ENCODE measurements at places on chromosomes 2 and 18. TPM values are rescaled to one million over a fixed set of nuclear protein-coding genes. Genes with fewer than 3 reads are reported as not detected.

IL1A gene
- polyA plus RNA-seq, result not detected

ARL4C gene
- 247 TPM for polyA plus RNA-seq

MLPH gene
- polyA plus RNA-seq, result not detected

EGR4 gene
- polyA plus RNA-seq, result not detected

FAP gene
- not detected for polyA plus RNA-seq

GATA6 gene
- 0.32 TPM for polyA plus RNA-seq

STRADB gene
- polyA plus RNA-seq, result 35.3 TPM

MERTK gene
- 0.14 TPM for polyA plus RNA-seq

FMNL2 gene
- 0.05 TPM for polyA plus RNA-seq

PIEZO2 gene
- not detected for polyA plus RNA-seq

CPSF3 gene
- polyA plus RNA-seq, result 28.6 TPM

TET3 gene
- polyA plus RNA-seq, result 0.78 TPM

CSRNP3 gene
- polyA plus RNA-seq, result not detected

GRCh38 chr2:166568409-166568808 is 74.4 kb upstream of the SCN7A start:
- H3K27me3 ChIP-seq, result no peaks in the 10 kb centered on the region
- H3K4me1 ChIP-seq, result no peaks in the 10 kb centered on the region
- DNase-seq, result no peak
- H3K4me3 ChIP-seq, result no peak overlapping the region
- H3K36me3 ChIP-seq, result no peaks in the 10 kb centered on the region

- H3K27ac ChIP-seq, result no peak overlapping the region
- no peak for DNase-seq
- no peaks in the 10 kb centered on the region for H3K36me3 ChIP-seq
- H3K4me1 ChIP-seq, result no peaks in the 10 kb centered on the region
- H3K4me3 ChIP-seq, result no peak overlapping the region
- H3K27me3 ChIP-seq, result no peaks in the 10 kb centered on the region
Observed at GRCh38 chr2:69798290-69798908, 31.1 kb upstream of the GMCL1 start.

GRCh38 chr2:32330136-32330535 is 26.7 kb upstream of the BIRC6 start:
- no peak overlapping the region for H3K27ac ChIP-seq
- no peak for DNase-seq
- H3K27me3 ChIP-seq, result no peaks in the 10 kb centered on the region

- no peak overlapping the region for H3K4me3 ChIP-seq
- no peak overlapping the region for H3K27ac ChIP-seq
- H3K4me1 ChIP-seq, result peaks cover 6% of the 10 kb centered on the region
- no peak for DNase-seq
Observed at GRCh38 chr2:219111375-219112061, 49.1 kb downstream of the NHEJ1 start.

GRCh38 chr2:183035298-183035953 is 2.8 kb downstream of the NCKAP1 start:
- H3K27ac ChIP-seq, result peak overlapping the region; percentile 60
- no peak overlapping the region for H3K4me3 ChIP-seq
- no peaks in the 10 kb centered on the region for H3K36me3 ChIP-seq

DNA sequence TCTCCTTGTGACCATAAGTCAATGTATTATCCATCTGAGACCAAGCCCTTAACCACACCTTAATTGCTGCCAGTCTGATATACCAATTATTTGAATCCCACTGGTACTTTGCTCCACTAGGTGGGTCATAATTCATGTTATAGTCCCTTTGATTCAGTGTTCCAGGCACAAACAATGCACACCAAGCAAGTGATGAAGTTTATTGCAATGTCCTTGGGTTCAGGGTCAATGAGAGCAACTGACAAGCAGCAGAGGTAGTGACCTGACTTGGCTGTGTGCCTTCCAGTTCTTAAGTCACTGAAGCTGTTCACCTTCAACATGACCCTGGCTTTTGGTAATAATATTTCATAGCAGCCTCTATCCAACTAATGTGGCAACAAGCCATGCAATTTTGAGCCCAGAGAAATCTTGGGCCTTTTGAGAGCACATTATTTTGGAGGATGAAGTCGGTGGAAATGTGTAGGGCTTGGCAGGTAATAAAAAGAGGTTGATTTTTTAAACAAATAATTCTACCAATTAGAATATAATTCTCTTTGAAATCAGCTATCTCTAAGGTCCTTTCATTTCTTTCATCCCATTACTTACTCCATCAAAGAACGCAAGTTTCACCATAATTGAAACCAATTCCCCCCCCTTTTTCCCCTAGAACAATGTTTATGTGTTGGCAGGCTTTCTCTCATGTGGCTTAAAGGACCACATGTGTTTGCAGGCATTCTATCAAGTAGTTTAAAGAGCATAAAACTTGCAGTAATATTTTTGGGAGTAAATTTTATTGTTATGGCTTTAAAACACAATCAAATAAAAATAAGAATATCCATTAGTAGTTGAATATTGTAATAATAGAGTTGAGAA is 3.1 kb upstream of the CPO start:
- H3K36me3 ChIP-seq, result no peaks in the 10 kb centered on the region
- H3K27me3 ChIP-seq, result no peaks in the 10 kb centered on the region
- H3K27ac ChIP-seq, result no peak overlapping the region
- no peaks in the 10 kb centered on the region for H3K4me1 ChIP-seq

GRCh38 chr2:127953128-127953718 is 67.5 kb upstream of the AMMECR1L start:
- no peak overlapping the region for H3K27ac ChIP-seq
- H3K4me1 ChIP-seq, result no peaks in the 10 kb centered on the region
- no peak overlapping the region for H3K4me3 ChIP-seq
- no peak for DNase-seq
- no peaks in the 10 kb centered on the region for H3K27me3 ChIP-seq
- H3K36me3 ChIP-seq, result peaks cover 39% of the 10 kb centered on the region

- no peak overlapping the region for H3K27ac ChIP-seq
- no peaks in the 10 kb centered on the region for H3K27me3 ChIP-seq
- no peak overlapping the region for H3K4me3 ChIP-seq
Observed at GRCh38 chr18:37270038-37270665, 295.4 kb downstream of the CELF4 start.

- no peaks in the 10 kb centered on the region for H3K27me3 ChIP-seq
- H3K4me3 ChIP-seq, result no peak overlapping the region
- no peak overlapping the region for H3K27ac ChIP-seq
- H3K4me1 ChIP-seq, result no peaks in the 10 kb centered on the region
- no peaks in the 10 kb centered on the region for H3K36me3 ChIP-seq
Observed at GRCh38 chr18:75504469-75504868, 77.0 kb upstream of the SMIM21 start.

DNA sequence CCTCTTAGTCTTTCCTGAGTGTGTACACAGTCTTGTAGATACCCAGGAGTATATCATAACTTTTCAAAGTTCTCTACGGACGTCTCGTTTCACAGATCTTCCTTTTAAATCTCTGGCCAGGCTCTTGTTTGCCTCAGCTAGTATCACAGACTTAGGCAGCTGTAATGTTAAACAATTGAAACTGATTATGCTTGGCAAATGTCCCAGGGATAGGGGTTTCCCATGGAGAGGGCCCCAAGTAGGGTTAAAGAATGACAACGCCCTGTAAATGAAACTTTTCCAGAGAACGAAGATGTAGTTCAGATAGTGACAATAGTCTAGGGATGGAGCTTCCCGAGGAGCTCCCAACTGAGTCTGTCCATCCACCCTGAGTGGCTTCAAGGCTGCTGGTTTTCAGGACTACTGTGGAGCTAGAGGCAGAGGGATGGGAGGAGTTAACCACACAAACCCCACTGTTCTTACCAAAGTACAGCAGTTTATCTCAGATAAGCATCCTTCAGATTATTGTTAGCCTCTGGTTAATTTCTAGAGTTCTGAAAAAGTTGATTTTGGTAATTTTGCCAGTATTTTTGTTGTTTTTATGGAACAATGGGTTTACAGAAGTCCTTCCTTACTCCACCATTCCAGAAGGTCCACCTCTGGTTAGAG is 9.1 kb downstream of the NEURL3 start:
- no peaks in the 10 kb centered on the region for H3K4me1 ChIP-seq
- no peak for DNase-seq
- no peaks in the 10 kb centered on the region for H3K36me3 ChIP-seq

GRCh38 chr18:39455285-39455684 is 1889.7 kb upstream of the CELF4 start:
- no peaks in the 10 kb centered on the region for H3K36me3 ChIP-seq
- no peak overlapping the region for H3K4me3 ChIP-seq
- no peak for DNase-seq
- no peaks in the 10 kb centered on the region for H3K27me3 ChIP-seq
- no peaks in the 10 kb centered on the region for H3K4me1 ChIP-seq

DNA sequence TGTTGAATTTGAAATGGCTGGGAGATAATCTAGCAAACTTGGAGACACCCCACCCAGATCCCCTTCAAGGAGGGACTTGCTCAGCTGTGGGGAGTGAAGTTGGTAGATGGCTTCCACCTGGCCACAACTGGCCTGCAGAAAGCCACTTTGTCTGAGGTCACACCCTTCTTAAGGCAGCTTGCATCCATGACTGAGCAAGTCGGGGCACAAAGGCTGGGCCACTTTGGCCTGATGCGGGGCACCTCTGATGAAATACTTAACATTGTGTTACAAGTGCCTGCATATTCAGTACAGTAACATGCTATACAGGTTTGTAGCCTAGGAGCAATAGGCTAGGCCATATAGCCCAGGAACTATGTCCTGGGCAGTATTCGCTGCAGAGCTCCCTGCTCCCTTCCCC is 13.4 kb upstream of the RPL37A start:
- no peak overlapping the region for H3K27ac ChIP-seq
- no peaks in the 10 kb centered on the region for H3K4me1 ChIP-seq
- DNase-seq, result no peak
- H3K36me3 ChIP-seq, result peaks cover 5% of the 10 kb centered on the region

DNA sequence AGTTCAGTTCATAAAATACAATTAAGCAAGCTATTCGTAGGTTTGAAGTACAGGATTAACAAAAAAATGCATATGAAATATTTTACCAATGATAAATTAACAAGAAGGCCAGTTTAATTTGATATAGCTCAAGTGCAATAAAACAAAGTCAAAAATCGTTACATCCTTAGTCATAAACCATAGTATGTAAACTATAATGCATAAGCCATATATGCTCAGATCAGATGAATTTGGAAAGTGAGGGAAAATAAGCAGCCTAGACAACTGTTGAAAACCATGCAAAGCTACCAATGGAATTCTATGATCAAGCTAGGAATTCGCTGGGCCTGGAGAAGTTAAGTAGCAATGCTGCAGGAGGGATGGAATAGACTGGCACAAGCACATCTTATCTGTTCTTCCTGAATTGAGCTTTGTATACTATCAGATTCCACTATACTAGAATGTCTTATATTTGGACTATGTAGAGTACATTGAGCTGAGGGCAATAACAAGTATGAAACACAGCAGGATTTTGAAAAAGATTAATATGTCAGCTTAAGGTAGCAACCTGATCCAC is 682.0 kb downstream of the IRS1 start:
- no peak overlapping the region for H3K4me3 ChIP-seq
- no peaks in the 10 kb centered on the region for H3K36me3 ChIP-seq
- H3K4me1 ChIP-seq, result no peaks in the 10 kb centered on the region
- no peaks in the 10 kb centered on the region for H3K27me3 ChIP-seq

DNA sequence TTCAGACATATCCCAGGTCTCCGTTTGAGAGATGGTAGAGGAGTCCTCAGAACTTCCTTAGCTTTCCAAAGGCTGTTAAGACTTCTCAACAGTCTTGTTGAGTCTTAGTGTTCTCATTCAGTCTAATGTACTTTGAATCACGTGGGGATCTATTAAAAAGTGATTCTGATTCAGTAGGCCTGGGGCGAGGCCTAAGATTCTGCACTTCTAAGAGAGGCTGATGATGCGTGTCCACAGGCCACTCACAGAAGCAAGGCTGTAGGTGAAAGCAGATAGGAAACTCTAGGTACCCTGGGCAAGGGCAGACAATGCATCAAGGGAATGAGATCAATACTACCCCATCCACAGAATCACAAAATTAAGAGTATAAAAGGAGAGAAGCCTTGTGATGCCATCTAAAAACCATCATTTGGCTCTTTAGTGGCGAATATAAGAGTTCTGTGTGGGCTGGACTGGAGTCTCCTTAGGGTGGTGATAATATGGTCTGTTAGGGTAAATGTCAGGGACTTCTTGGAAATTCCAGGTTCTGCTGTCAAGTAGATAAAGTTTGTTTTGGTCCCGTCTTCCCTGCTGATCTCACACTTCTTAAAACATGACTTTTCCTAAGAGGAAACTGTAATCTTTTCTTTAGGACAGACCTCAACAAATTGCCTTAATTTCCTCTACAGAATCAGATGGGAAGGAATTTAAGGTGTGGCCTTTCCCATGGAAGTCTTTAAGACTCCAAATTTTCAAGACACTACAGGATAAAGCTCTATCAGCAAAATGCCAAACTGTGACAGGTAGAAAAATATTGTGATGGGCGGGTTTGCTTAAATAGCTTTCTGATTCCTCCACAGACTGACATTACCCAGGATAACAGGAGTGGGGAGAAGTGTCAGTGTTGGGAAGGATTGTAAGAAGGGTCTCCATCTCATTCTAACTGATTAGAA is 45.7 kb upstream of the NEMP2 start:
- no peak overlapping the region for H3K4me3 ChIP-seq
- no peaks in the 10 kb centered on the region for H3K27me3 ChIP-seq
- no peak overlapping the region for H3K27ac ChIP-seq
- peaks cover 29% of the 10 kb centered on the region for H3K4me1 ChIP-seq
- H3K36me3 ChIP-seq, result no peaks in the 10 kb centered on the region

- H3K27ac ChIP-seq, result no peak overlapping the region
- H3K27me3 ChIP-seq, result no peaks in the 10 kb centered on the region
- no peak overlapping the region for H3K4me3 ChIP-seq
- DNase-seq, result no peak
Observed at GRCh38 chr18:55439056-55439455, 148.9 kb downstream of the TCF4 start.

GRCh38 chr2:215743066-215743465 is 270.3 kb downstream of the MREG start:
- H3K4me1 ChIP-seq, result no peaks in the 10 kb centered on the region
- no peaks in the 10 kb centered on the region for H3K27me3 ChIP-seq
- no peaks in the 10 kb centered on the region for H3K36me3 ChIP-seq
- H3K27ac ChIP-seq, result no peak overlapping the region
- no peak overlapping the region for H3K4me3 ChIP-seq
- no peak for DNase-seq

DNA sequence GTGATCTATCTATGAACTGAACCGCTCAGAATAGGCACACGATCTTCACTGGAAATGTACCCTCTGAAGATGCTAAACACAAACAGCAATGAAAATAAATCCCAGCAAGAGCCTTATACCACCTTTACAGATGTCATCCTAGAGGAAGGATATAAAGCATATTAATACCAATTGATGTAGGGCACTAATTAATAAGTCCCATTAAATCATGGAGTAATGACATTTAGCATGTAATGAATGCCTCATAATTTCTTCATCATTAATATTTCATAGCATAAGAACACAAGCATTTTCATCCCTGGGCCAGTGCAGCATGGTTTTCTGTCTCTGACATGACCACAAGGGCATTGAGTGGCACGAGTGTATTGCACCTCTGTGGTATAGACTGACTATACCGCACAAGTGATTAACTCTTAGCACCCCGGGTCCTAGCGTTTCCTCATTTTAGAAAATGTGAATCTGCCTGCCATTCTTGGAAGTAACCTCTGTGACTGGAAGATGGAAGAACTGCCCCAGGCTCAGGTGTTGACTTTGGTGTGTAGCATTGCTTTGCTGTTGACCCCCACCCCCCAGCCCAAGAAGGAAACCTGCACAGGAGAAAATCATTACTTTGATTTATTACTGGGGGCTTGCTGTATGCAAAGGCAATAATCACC is 1.4 kb upstream of the TMEM178A start:
- no peaks in the 10 kb centered on the region for H3K4me1 ChIP-seq
- H3K4me3 ChIP-seq, result no peak overlapping the region
- peaks cover 26% of the 10 kb centered on the region for H3K27me3 ChIP-seq
- no peak for DNase-seq
- H3K27ac ChIP-seq, result no peak overlapping the region

- H3K27ac ChIP-seq, result no peak overlapping the region
- no peaks in the 10 kb centered on the region for H3K36me3 ChIP-seq
- no peaks in the 10 kb centered on the region for H3K27me3 ChIP-seq
- DNase-seq, result no peak
- H3K4me3 ChIP-seq, result no peak overlapping the region
Observed at GRCh38 chr2:159996792-159997546, 65.4 kb downstream of the PLA2R1 start.
